NCI-H187 (cell line): ENCODE measurements at places on chromosomes 6 and 20.

DNA sequence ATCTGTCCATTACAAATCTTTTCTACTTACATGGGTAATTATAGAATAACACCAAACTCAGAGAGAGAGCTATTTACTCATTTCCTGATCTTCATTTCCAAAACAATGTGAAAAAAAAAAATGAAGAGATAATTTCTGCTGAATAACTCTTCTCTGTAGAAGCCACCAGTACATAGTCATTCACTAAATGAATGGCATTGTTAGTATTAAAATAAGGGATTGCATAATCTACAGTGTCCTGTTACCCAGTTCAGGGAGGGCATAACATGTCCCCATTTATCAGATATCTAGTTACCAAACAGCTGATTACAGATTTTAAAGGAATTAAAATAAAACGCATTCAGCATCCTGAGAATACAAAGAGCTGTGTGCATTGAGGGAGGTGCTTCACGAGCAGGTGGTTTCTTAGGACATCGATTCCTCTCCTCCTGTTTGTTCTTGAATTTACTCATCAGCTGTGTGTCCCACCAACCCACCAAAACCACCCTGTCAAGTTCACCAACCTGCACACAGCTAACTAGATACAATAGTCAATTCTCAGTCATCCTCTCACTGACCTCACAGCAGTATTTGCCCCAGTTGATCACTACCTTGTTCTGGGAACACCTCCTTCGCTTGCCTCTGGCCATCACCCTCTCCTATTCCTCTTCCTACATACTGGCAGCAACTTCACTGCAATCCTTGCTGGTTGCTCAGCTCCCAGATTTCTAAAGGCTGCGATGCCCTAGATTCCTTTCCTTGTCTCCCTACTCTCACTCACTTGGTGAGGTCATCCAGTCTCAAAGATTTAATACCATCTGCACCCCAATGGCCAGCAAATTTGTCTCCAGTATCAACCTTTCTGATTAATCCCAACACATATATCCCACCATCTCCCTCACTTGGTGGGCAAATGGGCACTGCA is 18.7 kb downstream of the CNKSR3 start:
- DNase-seq, result no peak

DNA sequence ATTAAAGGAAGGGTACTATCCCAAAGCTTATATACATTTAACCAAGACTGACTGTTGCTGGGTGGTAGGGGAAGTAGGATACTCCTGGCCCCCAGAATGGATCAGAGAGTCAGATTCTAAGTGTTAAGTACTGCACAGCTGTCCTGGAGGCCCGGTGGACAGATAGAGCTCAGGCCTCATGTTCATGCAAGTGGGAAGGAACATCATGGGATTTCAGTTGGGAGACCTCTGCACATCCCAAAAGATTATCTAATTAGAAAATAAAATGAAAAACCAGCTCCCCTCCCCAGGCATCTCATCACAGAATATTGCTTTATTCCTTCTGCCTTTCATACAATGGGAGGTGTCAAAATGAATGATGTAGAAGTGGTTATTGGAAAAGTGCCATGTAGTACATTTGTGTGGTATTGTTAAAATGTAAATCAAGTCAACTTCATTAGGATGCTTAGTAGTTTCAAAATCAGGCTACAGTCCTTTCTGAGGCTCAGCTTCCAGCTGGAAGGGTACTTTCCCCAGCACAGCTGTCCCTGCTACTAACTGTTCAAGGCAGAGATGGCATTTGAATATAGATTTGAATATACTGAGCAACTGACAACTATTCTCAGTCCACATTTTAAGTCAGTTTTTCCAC is 82.9 kb downstream of the SLC35B3 start:
- DNase-seq, result no peak

DNA sequence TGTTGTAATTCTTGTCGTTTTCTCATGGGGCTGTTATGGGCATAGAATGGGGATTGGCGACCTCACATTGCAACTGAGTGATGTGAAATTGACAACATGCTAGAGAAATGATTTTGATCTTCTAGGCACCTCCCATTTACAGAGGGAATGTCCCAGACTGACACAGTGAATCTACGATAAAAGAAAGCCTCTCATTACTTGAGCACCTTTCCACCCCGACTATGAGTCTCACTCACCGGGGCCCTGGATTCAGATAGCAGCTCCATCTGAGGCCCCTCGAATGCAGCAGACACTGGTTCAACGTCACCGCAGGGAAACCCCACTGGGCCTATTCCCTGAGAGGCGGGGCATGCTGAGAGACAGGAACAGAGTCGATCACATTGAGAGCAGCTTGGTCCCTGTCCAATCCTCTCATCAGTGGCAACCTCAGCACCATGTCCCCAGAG is 49.1 kb downstream of the NFATC2 start:
- DNase-seq, result no peak

- no peak for DNase-seq
Observed at GRCh38 chr6:74410630-74411029, 714.6 kb downstream of the CD109 start.

GRCh38 chr6:40778196-40778595 is 191.0 kb upstream of the LRFN2 start:
- DNase-seq, result no peak
